ENCODE measurements at places on chromosomes 3 and 15.

DNA sequence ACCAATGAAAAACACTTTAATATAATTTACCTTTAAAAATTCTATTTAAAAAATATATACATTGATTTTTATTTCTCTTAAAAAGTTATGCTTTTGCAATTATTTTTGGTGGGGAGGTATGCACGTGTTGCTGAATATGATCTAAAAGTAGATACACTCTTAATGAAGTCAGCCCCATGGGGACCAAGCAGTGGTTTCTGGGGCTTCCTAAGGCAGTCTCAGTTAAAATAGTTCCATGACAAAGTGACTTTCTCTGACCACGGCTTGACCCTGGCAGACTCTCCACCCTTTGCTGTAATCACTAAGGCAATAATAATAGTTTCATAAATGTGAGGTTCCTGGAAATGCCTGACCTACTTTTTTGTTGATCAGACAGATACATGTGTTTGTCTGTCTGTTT lies 50.4 kb downstream of the CCR4 start:
- DNase-seq = no peak

GRCh38 chr15:58258501-58259292 lies 120.5 kb downstream of the AQP9 start:
- no peak for DNase-seq

- no peak for DNase-seq
Observed at GRCh38 chr3:161946443-161946960, 449.9 kb downstream of the OTOL1 start.

DNA sequence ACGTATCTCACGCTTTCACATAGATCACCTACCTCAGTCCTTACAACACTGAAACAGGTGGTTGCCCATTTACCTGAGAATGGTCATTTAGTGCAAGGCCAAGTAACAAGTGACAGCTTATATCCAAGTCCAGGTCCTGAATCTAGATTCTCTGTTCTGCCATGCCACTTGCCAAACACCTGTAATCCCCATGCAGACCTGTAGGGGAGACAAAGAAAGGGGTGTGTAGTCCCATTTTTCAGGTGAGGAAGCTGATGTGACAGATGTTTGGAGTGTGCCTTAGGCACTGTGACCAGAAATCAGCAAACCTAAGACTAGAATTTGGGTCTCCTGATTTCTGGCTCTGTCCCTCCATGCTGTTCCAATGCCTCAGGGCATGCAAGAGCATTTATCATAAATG lies 12.7 kb downstream of the ZNF35 start:
- DNase-seq = no peak

DNA sequence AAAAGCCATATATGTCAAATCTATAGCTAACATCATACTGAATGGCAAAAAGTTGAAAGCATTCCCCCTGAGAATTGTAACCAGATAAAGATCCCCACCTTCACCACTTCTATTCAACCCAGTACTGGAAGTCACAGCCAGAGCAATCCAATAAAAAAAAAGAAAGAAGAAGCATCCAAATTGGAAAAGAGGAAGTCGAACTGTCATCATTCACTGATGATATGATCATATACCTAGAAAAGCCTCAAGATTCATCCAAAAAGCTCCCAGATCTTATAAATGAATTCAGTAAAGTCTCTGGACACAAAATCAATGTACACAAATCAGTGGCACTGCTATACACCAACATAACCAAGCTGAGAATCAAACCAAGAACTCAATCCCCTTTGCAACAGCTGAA lies 97.4 kb downstream of the CBLB start:
- no peak for DNase-seq

GRCh38 chr15:101246391-101246790 lies 5.5 kb downstream of the CHSY1 start:
- DNase-seq = no peak

GRCh38 chr15:67690936-67691335 lies 134.4 kb upstream of the SKOR1 start:
- DNase-seq = no peak

DNA sequence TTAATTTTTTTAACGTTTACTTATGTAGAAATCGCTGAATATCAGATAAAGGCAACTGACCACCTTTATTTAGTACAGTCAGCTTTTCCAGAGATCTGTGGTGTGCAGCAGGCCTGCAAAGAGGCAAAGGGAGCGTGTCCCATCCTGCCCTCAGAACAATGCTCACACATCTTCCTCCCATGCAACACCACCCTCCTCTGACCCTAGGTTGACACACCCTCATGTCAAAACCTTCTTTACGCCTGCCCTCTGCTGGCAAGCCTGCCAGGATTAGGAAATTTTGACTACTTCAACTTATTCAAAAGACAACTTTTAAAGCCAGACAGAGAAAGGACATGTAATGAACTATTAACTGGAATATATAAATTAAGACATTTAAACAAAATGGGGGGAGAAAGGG lies 513.7 kb downstream of the FOXP1 start:
- peak; percentile 77 for DNase-seq

DNA sequence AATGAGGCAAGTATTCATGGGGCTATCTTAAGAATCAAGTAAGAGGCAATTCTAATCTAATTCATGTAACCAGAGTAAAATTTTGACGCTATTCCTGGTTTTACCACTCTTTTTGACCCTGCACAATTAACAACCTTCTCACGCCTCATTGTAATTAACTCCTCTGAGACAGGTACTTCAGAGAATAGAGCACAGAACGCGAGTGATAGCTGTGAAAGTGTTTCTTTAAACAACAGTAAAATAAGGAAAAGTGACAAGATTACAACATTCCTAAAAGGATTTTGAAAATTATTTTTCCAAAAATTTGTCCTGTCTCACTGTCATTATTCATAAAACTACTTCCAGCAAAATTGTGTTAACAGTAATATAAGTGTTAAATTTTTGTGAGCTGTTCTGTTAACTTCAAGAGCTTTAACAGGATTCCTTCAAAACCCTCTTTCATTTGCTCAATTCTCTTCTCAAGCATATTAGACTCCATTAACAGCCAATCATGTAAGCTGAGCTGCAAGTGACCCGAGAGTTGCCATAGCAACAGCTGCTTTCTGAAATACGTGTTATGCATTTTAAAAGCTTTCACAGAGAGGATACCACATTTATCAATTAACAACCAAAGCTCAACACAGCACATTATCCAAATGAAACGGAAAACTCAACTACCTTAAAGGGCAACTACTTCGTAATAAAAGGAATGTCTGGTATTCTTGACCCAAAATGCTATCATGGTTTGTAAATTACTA lies 93.1 kb downstream of the STAG1 start:
- DNase-seq = no peak

- DNase-seq = peak; percentile 73
Observed at GRCh38 chr3:72738752-72739530, 109.3 kb downstream of the SHQ1 start.

- no peak for DNase-seq
Observed at GRCh38 chr15:90609242-90610180, 79.8 kb downstream of the CRTC3 start.

DNA sequence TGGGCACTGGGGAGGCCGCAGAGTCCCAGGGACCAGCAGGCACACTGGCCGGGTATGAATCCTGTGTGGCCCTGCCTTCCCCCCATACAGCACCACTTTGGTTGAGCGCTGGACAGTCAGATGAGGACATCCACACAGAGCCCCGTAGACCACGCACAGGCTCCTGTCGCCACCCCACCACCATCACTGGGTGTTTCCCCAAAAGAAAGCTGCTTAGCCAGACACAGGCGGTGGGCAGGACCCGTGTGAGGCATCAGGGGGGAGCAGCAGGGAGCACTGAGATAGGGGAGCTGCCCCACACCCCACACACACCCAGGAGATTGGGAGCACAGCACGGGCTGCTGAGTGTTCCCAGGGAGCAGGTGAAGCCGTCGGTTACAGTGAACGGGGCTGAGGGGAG lies 42.4 kb upstream of the SLC41A3 start:
- no peak for DNase-seq

DNA sequence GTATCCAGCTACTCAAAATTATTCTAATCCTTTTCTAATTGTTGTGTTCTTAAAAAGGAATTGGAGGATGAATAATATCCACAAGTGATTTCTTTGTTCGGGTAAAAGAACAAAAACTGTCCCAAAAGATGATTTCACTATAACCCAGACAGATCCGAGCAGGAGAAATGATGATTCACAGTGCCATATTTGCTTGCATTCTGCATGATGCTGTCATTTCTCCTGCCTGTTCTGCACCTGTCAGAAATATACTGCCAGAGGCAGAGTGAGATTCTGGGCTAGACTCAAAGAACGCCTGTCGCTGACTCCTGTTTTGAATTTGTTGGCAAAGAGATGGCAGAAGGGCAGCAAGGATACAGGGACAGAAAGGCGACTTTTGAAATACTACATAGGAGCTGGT lies 34.7 kb upstream of the SLC24A5 start:
- no peak for DNase-seq

DNA sequence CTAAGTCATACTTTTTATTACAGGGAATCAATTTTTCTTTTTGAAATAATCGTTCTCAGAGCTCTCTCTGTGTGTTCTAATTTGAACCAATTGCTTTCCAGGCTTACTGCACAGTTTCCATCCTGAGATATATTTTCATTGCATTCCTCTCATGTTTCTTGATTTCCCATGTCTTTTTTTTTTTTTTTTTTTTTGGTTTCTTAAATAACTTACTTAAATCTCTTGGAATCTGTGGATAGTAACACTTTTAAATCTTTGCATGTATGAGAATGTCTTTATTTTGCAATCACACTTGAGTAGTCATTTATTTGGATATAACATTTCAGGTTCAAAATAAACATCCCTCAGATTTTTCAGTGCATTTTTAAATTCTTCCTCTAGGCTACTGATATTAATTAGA lies 14.5 kb upstream of the ABTB1 start:
- DNase-seq = no peak

GRCh38 chr3:138842483-138843188 lies 7.9 kb upstream of the PIK3CB start:
- DNase-seq = no peak

- DNase-seq = no peak
Observed at GRCh38 chr15:33068511-33068990, 126.0 kb downstream of the FMN1 start.

- no peak for DNase-seq
Observed at GRCh38 chr3:189322339-189322738, 150.6 kb downstream of the TPRG1 start.

- peak; percentile 78 for DNase-seq
Observed at GRCh38 chr15:59104912-59105732, at the start of gene CCNB2. Gene CCNB2, plus strand, starts transcription at chr15:59105146. Its CDS starts 123 bp downstream, at chr15:59105269.

GRCh38 chr3:147412261-147412916 lies 3.2 kb downstream of the ZIC1 start:
- no peak for DNase-seq

DNA sequence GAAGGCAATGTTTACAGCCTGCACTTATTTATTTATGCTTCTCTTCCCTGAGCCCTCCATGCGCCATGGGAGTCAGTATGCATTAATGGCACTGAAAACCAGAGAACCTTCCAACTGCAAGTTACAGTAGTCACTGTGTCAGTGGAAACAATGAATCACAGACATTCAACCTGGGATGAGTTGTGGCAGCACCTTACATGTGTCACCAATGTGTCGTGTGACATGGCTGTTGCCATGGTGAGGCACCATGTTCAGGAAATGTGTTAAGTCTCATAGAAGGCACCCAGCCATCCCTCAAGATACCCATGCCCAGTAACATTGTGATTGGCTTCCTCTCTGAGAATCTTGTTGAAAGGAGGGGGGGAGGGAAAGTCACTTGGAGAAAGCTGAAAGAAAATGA lies 105.0 kb downstream of the FOXP1 start:
- DNase-seq = peak; percentile 70

DNA sequence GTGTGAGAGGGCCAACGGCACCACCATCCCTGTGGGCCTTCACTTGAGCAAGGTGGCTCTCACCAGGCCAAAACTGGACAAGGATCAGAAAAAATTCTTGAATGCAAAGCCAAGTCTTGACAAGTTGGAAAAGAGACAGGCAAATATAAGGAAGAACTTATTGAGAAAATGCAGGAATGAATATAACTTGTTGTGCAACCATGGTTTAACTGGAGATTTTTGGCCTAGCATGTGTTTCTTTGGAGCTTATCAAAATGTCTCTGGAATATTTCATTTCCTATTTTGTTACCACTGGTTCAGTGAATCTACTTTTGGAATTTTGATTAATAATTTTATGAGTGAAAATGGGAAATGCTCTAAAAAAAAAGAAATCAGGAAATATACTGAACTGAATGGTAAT lies 42.5 kb downstream of the MCTP2 start:
- DNase-seq = no peak

DNA sequence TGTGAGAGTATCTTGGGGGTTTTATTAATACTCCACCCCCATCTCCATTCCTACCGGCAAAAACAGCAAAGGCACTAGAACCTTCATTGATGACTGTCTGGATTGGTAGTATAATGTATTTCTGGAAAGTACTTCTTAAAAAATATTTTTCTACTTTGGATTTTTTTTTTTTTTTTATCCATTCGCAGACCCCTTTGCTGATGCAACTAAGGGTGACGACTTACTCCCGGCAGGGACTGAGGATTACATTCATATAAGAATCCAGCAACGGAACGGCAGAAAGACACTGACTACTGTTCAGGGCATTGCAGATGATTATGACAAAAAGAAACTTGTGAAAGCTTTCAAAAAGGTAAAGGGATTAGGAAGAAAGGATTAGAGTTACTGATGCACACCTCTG lies 1.2 kb downstream of the EIF1B start:
- DNase-seq = no peak

GRCh38 chr3:166837535-166837934 lies 542.6 kb downstream of the ZBBX start:
- no peak for DNase-seq

- no peak for DNase-seq
Observed at GRCh38 chr3:19228167-19228566, 79.9 kb downstream of the KCNH8 start.

- peak; percentile 86 for DNase-seq
Observed at GRCh38 chr15:88913017-88913849, at the start of gene MFGE8. Gene MFGE8, minus strand, starts transcription at chr15:88913379. Its CDS starts 60 bp downstream, at chr15:88913319.

DNA sequence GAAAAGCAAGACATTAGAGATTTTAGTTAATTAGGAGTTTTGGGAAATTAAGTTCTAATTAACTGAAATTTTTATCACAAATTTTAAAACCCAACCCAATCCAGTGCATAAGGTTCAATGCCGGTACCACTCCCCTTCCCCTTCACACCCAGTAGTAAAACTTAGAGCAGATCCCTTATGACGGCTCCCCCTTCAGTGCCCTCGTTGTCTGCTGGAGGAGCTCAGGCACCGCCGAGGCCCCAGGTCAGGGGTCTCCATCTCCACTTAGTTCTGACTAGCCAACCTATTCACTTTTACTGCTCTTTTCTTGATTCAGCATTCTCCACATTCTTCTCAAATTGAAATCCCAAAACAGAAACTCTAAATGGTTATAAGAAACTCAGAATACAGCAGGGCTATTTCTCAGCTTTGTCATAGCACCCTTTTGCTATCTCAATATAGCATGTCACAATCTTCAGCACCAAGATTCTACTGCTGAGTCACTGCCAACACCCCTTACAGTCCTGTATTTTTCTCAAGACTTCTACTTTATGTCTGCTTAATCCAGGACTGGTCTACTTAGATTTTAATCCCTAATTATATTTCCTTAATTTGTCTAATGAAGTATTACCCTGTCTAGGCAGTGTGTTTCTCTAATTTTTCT lies 39.8 kb downstream of the TUBGCP4 start:
- DNase-seq = no peak
